ENCODE measurements at places on chromosomes 2 and 18.

DNA sequence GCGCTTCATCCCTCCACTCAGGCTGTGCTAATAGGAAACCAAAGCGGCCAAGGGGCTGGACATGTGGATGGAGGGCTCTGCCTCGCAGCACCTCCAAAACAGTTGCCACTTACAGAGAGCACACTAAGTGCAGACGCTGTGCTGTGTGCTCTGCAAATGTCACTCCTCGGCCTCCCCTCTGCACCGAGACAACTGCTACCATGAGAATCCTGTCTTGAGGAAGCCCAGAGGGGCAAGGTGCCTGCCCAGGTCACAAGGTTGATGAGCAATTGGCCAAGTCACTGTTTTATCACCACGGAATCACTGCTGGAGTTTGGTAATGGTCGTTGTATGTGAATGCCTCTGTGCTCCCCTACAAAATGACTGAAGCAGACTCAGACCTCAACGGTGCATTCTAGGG, 132.2 kb downstream of the SEPTIN10 start:
- DNase-seq, result no peak

- no peak for DNase-seq
These were observed 105.1 kb downstream of the DGKD start for GRCh38 chr2:233459426-233459825.

DNA sequence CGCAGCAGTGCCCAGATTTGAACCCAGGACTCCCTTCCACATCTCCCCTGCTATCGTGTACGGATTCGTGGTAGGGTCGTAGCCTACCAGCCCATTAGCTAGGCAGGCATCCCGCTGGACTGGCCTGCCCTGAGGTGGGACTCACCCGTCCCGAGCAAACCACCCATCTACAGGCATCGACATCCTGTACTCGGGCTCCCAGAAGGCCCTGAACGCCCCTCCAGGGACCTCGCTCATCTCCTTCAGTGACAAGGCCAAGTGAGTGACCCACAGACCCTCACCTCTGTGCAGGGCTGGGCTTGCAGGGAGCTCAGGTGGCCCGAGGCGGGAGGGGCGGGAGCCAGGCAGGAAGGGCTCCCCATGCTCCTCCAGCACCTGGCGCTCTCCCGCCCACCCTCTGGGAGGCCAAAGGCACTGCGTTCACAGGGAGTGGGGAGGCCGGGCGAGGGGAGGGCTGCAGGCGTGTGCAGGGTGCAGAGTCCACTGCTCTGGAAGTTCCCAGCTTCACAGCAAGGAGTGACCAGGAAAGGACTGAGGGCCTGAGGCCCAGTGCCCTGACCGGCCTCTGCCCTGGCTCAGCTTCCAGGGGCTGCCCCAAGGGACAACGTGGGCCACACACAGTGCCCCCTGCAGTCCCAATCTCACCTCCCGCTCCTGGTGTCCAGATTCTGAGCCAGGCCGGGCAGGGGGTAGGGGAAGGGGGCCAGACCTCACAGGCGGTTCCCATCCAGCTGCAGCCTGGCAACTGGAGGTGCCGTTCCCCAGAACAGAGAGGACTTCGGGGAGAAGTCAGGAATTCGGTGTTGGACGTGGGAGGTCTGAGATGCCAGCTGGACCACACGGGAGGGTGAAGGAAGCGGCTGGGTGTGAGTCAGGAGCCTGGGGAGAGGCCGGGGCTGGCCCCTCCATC, 5.4 kb downstream of the AGXT start:
- DNase-seq, result peak; percentile 50

DNA sequence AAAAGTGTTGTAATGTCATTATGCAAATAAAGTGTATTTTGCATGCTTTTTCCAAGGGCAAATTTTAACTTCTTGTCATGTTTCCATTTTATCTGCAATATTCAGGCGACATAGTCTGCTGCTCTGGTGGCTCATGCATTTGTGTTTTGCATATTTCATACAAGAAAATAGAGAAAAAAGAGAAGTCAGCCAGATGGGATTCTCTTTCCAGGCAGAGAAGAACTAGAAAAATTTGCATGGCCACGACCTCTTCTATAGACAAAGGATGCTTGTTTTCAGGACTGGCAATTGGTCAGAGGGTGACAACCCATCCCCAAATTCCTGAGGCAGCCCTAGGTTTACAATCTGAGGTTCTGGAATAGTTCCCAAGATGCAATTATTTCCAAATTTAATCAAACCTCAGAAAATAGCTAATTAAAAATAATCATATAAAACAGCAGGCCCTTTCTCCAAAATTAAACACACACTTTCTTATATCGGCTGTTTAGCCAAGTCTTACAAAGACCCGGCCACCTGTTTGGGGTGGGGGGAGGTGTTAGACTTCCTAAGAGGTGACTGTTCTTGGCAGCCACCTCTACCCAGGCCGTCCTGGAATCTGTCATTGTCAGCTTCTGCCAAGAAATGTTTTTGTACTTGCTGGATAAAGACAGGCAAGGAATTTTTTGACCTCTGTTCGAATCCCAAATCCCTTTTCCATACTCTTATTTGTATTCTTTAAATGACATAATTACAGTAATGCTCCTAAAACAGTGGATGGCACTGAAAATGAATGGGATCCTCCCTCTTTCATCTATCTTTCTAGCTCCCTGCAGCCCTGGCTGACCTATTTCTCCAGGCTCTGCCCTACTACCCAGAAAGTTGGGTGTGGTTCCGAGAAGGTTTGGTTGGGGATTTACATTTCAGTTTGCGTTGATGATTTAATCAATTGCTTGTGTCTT, 20.8 kb upstream of the SOS1 start:
- peak; percentile 55 for DNase-seq

DNA sequence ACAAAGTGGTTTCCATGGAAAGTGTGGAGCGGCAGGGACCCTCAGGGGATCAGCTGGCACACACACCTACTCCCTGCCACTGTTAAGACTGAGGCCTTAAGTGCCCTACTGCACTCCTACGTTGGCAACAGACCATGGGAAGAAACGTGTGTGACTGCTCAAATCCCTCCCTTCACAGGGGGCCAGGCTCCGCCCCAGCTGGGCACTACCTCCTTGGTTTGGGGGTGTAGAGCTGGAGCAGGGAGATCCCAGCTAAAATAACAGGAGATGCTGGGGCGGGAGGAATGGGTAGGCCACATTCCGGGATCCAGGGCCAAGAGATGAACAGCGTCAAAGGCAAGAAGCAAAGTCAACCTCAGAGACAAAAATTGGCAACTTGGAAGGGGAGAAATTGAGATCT, 231.0 kb downstream of the EN1 start:
- no peak for DNase-seq

GRCh38 chr2:69213201-69213600, 173.8 kb downstream of the GFPT1 start:
- no peak for DNase-seq

- DNase-seq, result no peak
These were observed 64.1 kb downstream of the SOX11 start for GRCh38 chr2:5756272-5756671.

GRCh38 chr2:232249096-232249495, 129.5 kb upstream of the ALPP start:
- DNase-seq, result no peak

DNA sequence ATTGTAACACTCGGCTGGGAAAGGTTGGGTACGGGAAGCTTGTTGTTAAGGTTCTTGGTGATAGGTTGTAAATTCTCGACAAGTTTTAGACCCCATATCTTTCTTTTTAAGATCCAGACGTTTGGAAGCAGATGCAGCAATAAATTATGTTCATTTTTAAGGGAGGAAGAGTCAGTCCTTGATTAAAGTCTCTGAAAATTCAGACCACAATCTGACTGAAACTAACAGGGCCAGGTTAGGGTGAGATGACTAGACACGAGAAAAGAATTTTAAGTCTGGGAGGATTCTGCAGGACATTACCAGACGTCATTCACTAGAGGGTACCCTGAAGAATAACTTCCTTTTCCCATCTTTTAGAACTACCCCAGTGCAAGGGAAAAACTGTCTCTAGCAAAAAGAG, 16.1 kb downstream of the WIPF1 start:
- no peak for DNase-seq

DNA sequence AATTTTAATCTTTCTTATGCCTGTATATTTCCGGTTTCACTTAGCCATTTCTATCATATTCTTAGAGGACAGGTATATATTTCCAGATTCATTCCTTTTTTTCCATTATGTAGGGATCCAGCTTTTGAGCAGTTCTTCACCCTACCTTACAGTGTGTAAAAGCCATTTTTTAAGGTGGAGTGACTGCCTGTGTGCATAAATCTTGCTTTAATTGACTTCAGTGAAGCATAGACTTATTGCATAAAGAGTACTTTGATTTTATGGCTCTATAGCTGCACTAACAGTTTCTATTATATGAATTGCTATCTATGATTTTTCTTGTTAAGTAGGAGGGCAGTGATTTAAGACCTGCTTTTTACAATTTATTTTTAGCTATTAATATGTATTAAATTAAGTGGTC, 132.6 kb downstream of the NYAP2 start:
- no peak for DNase-seq

DNA sequence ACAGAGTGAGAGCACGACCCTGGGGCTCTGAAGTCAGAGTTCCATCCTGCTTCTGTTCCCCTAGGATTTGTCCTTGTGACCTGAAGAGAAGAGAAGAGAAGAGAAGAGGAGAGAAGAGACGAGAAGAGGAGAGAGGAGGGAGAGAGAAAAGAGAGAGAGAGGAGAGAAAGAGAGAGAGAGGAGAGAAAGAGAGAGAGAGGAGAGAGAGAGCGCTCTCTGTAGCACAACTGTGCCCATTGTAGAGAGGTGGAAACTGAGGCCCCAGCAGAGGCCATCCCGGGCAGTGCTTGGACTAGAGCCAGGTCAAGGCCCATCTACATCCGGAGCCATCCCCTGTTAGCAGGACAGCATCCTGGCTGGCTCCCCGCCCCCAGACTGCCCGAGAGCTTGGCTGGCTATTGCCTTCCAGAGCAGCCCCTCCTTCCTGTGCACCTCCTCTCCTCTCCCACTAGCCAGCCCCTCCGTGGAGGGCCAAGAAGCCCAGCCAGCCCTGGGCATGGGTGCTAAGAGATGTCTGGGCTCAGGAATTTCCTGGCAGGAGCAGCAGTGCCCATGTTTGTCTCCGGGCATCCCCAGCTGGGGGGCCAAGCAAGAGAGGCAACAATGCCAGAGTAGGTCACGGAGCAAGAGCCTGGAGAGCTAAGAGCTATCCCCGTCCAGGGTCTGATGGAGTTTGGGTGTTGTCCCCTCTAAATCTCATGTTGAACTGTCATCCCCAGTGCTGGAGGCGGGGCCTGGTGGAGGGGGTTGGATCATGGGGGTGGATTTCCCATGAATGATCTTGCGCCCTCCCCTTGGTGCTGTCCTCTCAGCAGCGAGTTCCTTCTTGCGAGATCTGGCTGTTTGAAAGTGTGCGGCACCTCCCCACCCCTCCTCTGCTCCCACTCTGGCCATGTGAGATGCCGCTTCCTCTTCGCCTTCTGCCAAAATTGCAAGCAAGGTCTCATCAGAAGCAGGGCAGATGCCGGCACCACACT, 18.2 kb upstream of the GPR55 start:
- DNase-seq, result no peak

DNA sequence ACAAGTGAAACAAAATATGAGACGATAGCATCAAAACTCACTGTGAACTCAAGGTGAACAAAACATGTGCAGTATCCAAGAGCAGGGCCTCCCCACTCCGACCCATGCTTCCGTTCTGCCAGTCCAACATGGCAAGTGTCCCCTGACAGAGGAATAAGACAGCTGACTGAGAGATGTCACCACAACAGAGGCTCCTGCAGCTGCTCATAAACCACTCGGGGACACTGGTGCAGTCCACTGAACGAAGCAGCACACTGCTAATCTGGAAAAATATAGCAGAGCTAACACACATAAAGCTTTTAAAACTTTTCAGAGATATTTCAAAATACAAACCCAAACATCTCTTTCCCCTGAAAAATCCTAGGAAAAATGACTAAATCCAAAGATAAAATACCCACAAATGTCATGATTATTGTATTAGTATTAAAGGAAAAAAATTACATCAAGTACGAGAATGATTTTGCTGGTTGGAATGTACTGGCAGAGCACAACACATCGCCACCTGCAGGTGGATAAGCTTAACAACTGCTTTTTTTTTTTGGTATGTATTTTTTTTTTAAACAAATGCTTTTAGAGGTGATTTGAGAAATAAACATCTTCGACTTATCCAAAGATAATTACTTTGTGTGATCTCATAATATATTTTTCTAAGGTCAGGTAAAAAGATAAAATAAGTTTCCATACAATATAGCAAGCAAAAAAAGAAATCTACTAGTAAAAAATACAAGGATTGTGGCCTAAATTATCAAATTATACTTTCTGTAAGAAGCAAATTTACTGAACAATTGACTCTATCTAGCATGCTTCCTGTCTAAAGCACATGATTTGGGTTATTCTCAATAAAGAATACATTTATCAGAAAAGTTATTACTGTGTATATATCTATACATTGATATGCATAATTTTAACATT, 18.6 kb downstream of the THADA start:
- DNase-seq, result peak; percentile 61

DNA sequence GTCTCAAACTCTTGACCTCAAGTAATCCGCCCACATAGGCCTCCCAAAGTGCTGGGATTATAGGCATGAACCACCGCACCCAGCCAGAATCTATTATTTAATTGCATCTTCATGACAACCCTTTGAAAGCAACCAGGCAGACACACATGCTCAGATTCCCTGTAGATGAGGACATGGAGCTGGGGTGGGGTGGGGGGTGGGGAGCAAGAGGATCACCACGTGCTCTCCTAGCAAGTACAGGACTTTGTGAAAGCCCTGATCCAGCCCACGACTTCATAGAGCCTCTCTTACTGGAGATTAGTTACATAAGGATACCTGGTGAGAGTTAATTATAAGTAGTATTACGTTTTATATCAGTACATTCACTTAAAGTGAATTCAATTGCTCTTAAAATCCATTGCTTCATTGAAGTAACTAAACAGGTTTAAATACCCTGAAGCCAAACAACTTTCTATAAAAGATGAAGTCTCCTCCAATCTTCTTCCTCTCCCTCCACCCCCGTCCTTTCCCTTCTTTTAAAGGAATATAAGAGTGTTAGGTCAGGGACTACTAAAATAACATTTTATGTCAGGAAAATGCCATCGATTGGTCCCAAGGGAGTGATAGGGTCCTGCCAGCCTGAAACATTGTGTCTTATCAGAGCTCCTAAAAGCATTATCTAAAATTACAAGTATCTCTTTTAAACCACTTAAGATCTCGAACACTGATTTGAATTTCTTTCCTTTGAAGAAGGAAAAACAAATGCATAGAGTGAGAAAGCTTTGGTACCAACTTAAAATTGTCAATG, 123.9 kb downstream of the EPHA4 start:
- DNase-seq, result no peak

DNA sequence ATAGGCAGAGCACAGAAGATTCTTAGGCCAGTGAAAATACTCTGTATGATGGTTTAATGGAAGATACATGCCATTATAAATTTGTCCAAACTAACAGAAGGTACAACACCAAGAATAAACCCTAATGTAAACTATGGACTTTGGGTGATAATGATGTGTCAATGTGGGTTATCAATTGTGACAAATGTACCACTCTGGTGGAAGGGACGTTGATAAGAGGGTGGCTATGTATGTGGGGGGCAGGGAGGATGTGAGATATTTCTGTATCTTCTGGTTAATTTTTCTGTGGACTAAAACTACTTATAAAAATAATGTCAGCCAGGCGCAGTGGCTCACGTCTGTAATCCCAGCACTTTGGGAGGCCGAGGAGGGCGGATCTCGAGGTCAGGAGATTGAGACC, 86.2 kb downstream of the HNRNPLL start:
- no peak for DNase-seq

Data from GM23338 (cell line).